Activated CD8-positive, alpha-beta T cell treated with anti-CD3 and anti-CD28 coated beads for 36 hours (primary cell): ENCODE measurements at places on chromosomes 2 and 18. TPM values are rescaled to one million over a fixed set of nuclear protein-coding genes. Genes with fewer than 3 reads are reported as not detected.

DNA sequence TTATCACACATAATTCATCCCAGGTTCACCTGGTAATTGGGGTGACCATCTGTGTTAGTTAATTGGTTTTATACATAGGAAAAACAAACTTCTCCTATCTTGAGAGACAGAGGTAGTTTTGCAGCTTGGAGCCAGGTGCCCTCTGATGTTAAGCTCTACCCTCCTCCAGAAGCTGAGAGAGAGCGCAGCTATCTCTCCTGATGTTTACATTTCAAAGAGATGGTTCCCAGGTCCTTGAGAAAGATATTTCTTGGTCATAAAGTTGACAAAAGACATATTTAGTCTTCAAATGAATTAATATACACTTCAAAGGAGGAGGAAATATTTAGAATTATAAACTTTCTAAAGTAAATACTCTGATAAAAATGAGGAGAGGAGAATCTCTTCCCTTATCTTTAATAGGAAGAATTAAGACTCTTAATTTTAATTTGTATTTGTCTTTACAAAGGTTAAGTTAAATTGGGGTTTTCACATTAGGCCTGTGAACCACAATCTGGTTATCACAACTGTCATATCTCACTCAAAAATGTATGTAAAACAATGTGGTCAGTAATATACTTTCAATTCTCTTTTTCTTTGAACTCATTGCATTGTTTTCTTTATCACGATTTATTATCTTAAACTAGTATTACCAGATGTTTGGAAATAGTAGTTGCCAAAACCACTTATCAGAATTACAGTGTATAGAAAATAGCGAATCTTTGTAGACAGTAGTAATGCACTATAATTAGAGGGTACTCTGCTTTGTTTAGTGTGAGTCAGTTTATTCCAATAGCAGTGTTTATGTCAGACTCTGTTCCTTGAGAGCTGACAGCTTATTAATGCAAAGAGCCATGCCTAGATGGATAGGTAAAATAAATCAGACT, 26.8 kb downstream of the SERPINB4 start:
- H3K4me3 ChIP-seq: no peak overlapping the region
- H3K27me3 ChIP-seq: no peaks in the 10 kb centered on the region
- no peak for DNase-seq
- H3K27ac ChIP-seq: no peak overlapping the region
- no peaks in the 10 kb centered on the region for H3K36me3 ChIP-seq

DNA sequence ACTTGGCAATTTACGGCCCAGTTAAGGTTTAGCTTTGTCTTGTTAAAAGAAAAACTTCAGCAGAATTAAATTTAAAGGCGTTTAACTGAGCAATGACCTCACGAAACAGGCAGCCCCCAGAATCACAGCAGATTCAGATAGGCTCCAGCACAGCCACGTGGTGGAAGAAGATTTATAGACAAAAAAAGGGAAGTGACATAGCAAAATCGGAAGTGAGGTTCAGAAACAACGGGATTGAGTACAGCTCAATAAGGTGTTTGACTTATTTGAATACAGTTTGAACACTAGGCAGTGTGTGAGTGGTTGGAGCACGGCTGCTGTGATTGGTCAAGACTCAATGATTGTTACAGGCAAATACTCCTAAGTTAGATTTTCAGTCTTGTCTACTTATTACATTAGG, 79.8 kb downstream of the MOGAT1 start:
- H3K4me1 ChIP-seq: peaks cover 21% of the 10 kb centered on the region
- no peaks in the 10 kb centered on the region for H3K36me3 ChIP-seq
- H3K4me3 ChIP-seq: no peak overlapping the region
- H3K27me3 ChIP-seq: no peaks in the 10 kb centered on the region
- no peak for DNase-seq

Gene HOXD13
- not detected for total RNA-seq

Gene CD8B2
- total RNA-seq: 3.9 TPM

Gene LAMA3
- 0.05 TPM for total RNA-seq

DNA sequence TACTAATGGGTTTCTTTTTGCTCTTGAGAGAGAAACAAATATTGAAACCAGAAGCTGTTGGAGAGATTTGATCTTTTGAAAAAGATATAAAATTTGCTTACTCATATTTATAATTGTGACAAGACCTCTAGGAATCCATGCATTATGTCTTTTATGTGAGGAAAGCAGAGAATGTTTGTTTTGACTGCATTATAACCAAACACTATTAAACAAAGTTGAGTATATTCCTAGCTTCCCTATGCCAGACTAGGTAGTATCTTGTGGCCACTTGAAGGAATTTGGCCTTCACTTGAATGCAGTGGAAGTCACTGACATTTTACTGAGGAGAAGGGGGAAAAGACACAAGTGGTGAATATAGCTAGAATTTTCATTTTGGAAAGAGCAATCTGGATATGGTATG, 521.8 kb upstream of the ZEB2 start:
- no peak overlapping the region for H3K27ac ChIP-seq
- no peaks in the 10 kb centered on the region for H3K36me3 ChIP-seq
- no peak overlapping the region for H3K4me3 ChIP-seq
- no peak for DNase-seq

DNA sequence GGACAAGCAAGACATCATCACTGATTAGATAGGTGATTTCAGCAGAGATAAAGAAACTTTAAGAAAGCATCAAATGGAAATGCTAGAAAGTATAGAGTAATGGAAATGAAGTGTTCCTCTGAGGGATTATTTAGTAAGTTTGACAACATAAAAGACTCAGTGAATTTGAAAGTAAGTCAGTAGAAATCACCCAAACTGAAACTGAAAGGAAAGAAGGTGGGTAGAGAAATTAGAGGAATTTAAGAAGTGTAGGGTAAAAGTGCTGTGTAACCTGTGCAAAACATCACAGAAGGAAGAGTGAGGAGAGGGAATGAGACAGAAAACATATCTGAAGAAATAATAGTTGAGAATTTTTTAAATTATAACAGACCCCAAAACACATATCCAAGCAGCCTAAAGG, 343.1 kb downstream of the CBLN2 start:
- H3K4me1 ChIP-seq: no peaks in the 10 kb centered on the region
- no peak overlapping the region for H3K27ac ChIP-seq
- H3K4me3 ChIP-seq: no peak overlapping the region

GRCh38 chr2:168734199-168734760, 68.2 kb upstream of the NOSTRIN start:
- H3K27ac ChIP-seq: no peak overlapping the region
- H3K36me3 ChIP-seq: peaks cover 2% of the 10 kb centered on the region
- no peak overlapping the region for H3K4me3 ChIP-seq
- H3K4me1 ChIP-seq: peaks cover 3% of the 10 kb centered on the region

Gene SEC11C
- total RNA-seq: 48.8 TPM

DNA sequence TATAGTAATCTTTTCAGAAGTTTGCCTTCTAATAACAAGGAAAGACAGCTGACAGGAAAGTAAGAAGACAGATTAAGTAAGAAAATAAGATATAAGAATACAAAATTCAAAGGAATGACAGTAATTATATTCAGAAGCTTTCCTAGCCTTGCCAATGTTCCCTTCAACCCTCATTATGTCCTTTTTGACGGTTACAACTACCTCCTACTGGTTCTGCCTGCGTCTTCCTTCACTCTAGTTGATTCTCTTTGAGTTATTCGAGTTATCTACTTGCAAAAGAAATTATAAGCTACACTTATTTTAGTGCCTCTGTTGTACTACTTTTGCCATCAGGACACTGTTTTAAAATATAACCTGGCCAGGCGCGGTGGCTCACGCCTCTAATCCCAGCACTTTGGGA, 218.9 kb upstream of the GYPC start:
- peaks cover 5% of the 10 kb centered on the region for H3K27me3 ChIP-seq
- no peaks in the 10 kb centered on the region for H3K4me1 ChIP-seq
- no peak overlapping the region for H3K4me3 ChIP-seq
- DNase-seq: no peak
